GM19239 (cell line): ENCODE measurements at places on chromosomes 12 and 14.

DNA sequence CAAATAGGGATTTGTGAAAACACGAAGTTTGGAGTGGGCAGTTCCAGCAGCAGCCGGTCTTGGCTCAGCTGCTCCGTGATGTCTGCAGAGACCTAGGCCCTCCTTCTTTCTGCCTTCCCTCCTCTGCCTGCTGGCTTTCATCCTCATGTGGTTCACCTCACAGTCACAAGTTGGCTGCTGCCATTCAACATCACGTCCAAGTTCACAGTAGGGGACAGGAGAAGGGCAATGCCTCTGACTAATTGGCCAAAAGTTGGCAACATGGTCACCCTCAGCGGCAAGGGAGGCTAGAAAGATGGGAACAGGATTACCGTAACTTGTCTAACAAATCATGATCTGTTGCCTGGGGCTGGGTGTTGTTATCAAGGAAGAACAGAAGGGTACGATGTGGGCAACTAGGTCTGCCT, 7.8 kb upstream of the CACNA2D4 start:
- no peak for DNase-seq

GRCh38 chr12:108328420-108328819, 10.7 kb downstream of the CMKLR1 start:
- DNase-seq = no peak

- no peak for DNase-seq
Observed at GRCh38 chr14:60878536-60878935, 102.3 kb downstream of the TRMT5 start.

DNA sequence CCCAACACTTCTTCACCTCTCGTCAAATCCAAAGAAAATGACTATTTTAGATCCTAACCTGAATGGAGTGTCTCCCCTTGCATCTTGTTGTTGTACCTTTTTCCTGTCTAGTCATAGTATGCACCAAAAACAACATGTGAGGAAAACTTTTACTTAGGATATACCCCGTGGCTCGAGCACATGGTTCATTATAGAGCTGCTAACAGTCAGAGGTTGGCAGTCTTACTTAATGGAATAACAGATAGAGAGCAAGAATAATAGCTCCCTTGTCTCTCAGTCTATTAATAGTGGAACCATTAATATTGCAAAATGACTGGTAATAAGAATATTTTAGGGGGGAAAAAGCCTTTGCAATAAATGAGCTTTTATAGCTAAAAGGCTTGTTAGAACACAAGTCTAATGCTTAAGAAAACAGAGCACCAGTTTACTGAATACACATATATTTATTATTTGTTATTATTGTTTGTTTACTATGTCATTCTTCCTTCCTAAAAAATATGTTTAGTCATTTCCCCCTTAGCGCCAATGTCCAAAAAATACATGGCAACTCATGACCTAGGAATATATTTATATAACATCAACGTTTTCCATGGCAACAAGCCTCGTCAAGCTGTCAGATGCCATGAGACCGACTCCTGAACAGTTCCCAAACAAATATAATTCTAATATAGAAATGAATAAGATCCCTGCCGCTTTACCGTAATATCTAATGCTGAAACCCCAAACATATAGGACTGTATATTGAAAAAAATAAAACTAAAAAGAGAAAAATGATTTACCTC, 592.4 kb downstream of the SOX5 start:
- DNase-seq = no peak

DNA sequence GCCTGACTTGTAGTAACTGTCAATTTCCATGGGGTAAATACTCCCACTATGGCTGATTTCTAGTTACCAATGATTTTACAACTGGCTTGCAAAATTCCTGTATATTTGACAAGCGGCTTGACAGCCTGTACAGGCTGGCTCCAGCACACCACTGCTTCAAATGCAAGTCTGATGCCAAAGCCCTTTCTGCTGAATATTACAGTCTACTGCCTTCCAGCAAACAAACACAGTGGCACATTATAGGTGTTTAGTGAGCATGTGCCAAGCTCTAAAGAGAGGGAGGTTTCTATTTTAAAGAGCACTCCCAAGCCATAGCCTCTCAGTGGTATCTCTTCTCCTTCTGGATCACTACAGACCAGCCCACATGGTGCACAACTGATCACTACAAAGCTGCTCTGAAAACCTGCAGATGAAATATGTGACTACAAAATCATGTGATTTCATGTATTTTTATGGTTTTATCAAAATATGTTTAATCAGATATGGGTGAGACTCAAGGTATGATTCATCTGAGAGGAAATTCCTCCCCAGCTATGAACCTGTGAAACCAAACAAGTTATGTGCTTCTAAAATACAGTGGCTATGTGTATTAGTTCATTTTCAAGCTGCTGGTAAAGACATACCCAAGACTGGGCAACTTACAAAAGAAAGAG, 101.5 kb downstream of the RPAP3 start:
- no peak for DNase-seq

DNA sequence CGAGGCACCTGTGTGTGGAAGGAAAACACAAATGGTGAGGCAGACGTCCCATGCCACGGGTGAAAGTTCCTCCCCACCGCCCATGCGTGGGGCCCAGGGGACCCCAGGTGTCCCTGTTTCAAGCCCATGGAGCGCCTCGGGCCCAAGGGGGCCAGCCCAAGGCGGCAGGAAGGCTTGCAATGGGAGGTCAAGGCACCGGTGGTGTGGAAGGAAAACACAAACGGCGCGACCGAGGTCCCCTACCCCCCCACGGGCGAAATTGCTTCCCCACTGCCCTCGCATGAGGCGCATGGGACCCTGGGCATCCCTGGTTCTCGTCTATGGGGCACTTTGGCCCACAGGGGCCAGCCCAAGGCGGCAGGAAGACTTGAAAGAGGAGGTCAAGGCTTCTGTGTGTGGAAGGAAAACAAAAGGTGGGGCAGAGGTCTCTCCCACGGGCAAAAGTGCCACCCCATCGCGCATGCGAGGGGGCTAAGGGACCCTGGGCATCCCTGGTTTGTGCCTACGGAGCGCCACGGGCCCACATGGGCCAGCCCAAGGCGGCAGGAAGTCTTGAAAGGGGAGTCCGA, 379.4 kb downstream of the ALG10 start:
- no peak for DNase-seq

DNA sequence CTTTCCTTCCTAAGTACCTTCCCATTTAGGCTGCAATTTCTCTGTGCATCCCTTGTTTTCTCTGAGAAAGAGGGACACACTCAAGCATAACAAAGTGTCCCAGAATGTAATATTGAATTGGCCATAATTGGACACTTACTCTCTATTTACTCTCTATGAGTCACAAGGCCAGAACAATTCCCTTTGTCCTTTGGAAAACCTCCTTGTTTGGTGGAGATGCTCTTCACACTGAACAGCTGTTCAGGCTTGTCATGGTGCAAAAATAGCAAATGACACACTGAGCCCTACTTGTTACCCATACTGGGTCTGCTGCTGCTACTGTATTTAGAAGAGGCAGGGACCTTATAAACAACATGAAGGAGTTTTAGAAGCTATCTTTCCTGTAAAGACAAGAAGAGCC, 1590.5 kb upstream of the TMEM132C start:
- no peak for DNase-seq

DNA sequence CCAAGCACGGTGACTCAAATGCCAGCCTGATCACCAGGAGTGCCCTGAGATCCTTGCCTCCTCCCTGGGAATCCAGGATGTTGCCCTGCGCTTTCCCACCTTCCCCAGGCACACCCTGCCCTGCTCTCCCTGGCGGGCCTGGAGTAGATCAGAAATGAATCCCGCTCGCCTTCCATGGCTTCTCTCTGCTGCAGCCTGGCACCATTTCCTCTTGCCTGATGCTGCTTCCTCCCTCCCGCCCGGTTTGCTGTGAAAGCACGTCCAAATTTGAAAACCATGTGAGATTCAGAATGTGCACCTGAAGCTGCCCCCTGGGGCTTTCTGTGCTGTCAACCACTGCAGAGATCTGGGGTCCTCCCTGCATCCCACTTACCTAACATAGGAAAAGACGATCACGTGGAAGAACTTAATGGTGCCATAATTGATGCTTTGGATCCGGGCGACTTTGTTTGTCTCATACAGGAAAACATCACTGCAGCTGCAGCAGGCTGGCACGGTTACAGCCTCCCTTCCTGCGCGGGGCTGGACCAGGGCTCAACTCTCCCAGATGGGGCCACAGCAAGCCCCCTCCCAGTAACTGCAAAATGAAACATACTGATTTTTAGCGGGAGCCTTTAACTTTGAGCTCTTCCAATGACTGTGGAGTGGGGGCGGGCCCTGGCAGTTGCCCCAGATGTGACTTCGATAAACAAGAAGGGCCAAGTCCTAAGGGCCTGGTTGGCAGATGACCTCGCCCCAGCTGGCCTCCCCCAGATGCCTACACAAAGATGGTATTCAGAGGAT, 24.9 kb upstream of the C12orf76 start:
- DNase-seq = peak; percentile 18

DNA sequence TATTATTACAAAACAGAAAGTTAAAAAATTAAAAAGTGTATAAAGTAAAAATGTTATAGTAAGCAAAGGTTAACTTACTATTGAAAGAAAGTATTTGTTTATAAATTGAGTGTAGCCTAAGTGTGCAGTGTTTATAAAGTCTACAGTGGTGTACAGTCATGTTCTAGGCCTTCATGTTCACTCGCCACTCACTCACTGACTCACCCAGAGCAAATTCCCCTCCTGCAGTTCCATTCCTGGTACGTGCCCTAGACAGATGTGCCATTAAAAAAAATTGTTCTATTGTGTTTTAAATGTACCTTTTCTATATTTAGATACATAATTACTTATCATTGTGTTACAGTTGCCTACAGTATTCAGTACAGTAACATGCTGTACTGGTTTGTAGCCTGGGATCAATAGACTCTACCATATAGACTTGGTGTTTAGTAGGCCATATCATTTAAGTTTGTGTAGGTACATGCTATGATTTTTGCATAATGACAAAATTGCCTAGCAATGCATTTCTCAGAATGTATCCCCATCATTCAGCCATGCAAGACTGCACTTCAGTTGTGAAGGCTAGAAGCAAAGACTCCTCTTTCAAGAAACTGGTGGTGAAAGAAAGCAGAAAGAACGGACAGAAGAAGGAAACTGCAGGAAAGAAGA, 100.6 kb downstream of the DACT1 start:
- no peak for DNase-seq

- DNase-seq = no peak
Observed at GRCh38 chr12:101076921-101077320, 133.1 kb downstream of the SLC5A8 start.

DNA sequence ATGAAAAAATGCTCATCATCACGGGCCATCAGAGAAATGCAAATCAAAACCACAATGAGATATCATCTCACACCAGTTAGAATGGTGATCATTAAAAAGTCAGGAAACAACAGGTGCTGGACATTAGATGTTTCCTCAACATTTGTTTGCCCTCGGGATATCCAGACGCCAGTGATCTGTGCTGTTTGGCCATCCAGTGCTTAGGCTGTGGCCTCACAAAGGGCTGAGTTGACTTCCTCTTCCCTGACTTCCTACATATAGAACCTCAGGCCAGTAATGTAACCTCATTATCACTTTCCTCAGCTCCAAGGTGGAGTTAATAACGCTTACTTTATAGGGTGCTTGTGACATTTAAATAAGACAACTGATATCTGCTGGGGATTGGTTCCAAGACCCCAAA, 51.8 kb downstream of the SLC15A5 start:
- no peak for DNase-seq

GRCh38 chr12:79227091-79227490, 362.5 kb downstream of the SYT1 start:
- DNase-seq = no peak

DNA sequence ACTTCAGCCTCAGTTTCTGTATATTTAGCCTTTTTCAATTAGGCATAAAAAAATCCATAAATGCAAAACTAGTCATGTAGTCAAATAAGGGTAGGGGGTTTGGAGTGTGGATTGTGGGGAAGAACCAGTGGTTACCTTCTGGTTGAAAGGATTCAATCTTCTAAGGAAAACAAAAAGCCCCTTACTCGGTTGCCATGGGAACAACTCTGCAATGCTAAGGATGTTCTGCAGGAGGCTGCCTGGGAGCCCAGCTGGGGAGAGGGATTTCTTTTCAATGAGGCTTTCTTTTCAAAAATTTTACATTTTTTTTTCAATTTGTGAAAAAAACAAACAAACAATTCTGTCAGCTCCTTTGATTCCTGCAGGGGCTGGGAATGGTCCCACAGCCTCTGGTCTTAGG, 67.2 kb downstream of the SLC8A3 start:
- no peak for DNase-seq

DNA sequence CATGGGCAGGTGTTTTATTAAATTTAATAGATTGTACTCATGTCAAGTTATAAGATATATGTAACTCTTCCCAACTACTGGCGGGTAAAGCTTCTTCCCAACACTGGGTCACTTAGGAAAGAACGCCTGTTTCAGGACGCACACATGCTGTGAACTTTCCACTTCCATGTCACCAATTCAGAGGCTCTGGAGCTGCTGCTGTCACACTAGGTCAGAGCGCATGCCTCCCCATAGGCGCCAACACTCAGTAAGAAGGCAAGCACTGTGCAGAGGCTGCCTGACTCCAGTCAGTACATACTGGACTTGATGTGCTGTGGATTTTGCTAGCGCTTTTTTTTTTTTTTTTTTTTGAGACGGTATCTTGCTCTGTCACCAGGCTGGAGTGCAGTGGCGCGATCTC, 17.2 kb downstream of the SLC15A4 start:
- DNase-seq = no peak

DNA sequence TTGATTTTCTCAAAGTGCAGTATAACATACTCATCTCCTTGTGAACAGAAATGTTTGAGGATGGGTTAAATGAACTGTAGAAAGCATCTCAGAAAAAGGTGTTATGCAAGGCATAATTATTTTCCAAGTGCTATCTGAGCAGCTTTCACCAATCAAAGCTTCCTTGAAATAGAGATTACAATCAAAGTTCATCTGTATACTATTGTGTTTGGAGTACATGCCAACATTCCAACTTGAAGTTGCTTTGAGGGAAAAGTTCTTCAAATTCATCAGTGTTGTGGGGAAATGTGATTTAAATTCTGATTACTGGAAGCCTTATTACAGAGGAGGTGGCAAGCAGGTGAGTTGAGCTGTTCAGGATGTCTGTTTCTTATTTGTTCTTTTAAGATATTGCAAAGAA, 68.2 kb downstream of the TMTC2 start:
- DNase-seq = no peak

GRCh38 chr12:124115976-124116690, 143.1 kb downstream of the ZNF664 start:
- no peak for DNase-seq

DNA sequence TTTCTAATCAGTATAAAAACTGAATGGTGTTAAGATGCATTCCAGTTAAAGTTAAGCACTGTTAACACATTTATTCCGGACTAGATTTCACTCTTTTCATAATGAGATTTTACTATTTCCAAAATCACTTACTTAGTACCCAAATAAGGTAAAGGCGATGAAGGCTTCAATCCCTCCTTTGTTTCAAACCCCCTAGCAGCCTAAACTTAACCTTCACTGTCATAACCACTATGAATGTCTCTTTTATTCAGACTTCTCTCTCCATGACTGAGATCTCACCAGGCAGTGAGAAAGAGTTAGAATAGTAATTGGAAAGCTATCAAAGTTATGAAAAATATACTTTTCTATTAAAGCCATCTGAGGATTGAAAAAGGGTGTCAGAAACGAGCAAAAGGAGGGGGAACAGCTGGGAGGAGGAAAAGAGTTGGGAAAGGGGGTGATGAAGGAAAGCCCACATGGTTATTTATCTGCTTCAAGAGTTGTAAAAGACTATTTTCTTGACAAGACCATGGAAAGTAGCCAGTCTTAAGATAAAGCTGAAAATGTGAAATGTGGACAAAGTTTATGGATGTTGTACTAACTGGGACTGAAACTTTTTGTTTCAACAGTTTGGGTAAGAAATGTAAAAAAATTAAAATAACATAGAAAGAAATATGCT, 11.7 kb downstream of the EPS8 start:
- no peak for DNase-seq
